NCI-H2171 (cell line): ENCODE measurements at places on chromosomes 7 and 10.

DNA sequence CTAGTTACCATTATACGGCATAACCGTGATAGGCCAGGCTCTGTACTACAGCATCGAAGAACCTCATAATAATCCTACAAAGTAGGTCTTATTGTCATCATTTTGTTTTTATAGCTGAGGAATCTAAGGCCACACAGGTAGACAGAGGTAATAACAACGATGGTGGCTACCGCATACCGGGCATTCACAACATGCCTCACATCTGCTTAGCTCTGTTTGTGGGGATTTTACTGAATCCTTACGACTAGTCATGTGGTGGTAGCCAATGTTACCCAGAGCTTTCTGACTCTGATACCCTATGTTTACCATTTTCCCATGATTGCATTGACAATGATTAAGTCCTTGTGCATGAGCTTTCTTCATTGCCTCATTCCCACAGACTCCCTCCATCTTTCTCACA, 269.4 kb downstream of the TCF7L2 start:
- no peak for DNase-seq

DNA sequence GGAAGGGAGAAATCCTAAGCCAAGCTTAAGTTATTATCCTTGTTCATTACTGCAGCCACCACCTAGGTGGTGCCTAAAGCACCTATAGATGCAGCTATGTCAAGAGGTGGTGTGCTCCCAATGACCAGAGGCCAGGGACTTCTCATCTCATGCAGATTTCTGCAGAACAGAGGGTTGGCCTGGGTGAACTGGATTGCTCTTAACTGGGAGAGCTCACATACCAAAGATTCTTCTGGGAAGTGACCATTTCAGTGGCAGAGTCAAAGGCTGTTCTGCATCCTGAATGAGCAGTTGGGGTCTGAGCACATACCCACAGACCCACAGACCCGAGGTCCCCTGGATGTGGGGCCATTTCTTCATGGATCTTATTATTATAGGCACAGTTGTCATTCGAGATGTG, 2.1 kb upstream of the CRHR2 start:
- DNase-seq = no peak

- no peak for DNase-seq
These were observed 129.1 kb downstream of the LRRC4 start for GRCh38 chr7:127901895-127902703.

GRCh38 chr10:81031774-81032173, 494.1 kb downstream of the SH2D4B start:
- DNase-seq = no peak

DNA sequence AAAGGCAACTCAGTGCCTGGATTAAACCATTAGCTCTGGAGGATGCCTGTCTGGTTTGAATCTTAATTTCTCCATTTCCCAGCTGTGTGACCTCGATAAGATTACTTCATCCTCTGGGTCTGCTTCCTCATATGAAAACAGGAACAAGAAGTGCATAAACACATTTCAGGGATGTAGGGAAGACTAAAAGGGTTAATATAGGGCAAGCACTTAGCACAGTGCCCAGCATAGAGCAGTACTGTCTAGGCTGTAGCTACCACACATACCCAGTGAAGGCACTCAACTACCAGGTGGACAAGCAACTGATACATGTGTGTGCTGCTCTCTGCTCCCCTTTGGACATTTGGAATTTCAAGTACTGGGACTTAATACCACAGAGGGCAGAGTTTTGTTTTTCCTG, 85.4 kb downstream of the KCNMA1 start:
- no peak for DNase-seq

GRCh38 chr7:31302356-31302755, 38.2 kb downstream of the NEUROD6 start:
- no peak for DNase-seq

DNA sequence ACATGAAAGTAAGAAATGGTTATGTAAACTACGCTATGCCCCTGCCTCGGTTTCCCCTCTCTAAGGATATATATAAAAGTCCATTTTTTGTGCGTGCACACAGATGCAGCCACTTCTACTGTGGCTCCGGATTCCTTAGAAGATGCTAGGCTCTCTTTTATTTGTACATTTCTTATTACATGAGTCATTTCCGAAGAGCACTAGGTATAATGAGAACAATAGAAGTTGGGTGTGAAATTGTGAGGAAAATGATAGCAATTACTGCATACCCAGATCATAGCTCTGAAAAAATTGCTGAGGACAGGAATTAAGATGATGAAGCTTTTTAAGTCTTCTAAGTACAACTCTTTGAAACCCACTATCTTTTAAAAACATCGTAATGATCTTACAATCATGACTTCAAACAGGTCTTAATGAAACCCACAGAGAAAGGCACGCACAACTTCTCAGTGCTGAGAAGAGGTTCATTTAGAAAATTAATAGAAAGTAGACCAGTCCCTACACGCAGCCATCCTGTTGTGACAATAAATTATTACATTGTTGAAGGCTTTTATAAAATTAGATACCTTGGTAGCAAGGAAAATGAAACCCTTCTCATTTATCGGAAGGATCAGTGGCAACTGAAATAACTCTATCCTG, 96.2 kb upstream of the FGFR2 start:
- no peak for DNase-seq

DNA sequence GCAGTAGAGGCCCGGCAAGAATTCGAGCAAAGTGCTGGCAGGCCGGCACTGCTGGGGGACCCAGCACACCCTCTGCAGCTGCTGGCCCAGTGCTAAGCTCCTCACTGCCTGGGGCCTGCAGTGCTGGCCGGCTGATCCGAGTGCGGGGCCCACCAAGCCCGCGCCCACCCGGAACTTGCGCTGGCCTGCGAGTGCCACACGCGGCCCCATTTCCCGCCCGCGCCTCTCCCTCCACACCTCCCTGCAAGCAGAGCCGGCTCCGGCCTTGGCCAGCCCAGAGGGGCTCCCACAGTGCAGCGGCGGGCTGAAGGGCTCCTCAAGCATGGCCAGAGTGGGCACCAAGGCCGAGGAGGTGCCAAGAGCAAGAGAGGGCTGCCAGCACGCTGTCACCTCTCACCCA, 3.1 kb downstream of the DYDC2 start:
- no peak for DNase-seq

- no peak for DNase-seq
These were observed 516.5 kb upstream of the KLF6 start for GRCh38 chr10:4301291-4302045.

- DNase-seq = no peak
These were observed 6.5 kb downstream of the TSPAN14 start for GRCh38 chr10:80460399-80461207.

DNA sequence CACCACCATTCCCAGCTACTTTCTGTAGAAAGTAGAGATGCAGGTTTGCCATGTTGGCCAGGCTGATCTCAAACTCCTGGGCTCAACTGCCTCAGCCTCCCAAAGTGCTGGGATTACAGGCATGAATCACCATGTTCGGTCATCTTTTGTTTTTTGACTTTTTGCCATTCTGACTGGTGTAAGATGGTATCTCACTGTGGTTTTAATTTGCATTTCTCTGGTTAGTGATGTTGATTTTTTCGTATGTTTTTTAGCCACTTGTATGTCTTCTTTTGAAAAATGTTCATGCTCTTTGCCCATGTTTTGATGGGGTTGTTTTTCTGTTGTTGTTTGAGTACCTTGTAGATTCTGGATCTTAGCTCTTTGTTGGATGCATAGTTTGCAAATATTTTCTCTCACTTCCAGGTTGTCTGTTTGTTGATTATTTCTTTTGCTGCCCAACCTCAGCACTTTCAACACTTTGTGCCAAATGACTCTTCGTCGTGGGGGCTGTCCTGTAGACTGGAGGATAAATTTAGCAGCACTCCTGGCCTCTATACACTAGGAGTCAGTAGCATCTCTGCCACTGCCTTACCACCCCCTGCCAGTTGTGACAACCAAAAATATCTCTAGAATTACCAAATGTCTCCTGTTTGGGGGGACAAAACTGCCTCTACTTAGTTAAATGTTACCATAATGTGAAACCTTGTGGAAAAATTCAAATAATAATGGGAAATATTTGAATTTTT, 6.5 kb upstream of the CPED1 start:
- no peak for DNase-seq

DNA sequence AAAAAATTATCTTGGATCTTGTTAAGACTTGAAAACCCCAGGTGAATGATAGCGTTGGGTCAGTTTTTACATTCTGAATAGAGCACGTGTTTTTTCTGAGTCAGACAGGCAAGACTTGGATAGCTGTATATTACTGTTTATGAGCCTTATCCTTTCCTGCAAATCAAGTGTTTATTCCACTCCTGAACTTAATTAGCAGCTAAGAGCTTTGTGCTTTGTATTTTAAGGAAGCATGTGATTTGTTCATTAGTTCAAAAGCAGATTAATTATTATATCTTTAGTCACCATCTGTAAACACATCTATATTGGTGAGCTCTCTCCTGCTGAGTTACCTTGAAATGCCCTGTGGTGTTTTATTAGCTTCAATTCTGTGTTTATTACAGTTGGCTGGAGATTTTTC, 98.6 kb upstream of the PRPS1L1 start:
- DNase-seq = no peak

- DNase-seq = no peak
These were observed 12.0 kb downstream of the AKR1B1 start for GRCh38 chr7:134446923-134447322.

DNA sequence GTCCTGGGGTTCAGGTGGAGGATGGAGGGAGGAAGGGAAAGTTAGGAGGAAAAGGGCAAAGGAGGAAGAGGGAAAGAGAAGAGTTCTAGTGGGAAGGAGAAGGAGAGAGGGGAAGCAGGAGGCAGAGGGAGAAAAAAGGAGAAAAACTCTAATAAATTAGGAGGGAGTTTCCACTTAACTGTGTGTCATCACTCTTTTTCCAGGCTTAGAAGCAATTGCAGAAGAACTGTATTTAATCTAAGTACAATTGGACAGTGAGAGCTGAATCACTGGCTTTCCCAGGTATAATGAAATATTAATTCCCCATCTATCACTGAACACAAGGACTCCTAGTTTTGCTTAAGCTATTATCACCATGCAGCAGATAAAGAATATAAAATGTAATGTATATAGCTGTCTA, 76.8 kb downstream of the CREB3L2 start:
- DNase-seq = no peak

DNA sequence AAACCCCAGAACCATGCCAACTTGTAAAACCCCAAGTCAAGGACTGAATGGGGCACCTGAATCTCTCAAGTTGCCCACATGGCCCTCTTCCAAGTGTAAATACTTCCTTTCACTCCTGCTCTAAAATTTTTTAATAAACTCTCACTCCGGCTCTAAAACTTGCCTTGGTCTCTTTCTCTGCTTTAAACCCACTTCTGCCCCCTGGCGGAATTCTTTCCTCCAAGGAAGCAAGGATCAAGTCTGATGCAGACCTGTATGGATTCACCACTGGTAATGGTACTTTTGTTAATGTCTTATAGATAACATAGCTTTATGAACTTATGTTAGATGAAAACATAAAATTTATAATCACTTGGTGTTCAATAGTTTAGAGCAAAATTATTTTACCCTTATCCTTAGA, 33.8 kb downstream of the SLC16A9 start:
- DNase-seq = no peak

- DNase-seq = no peak
These were observed 83.2 kb upstream of the SGCE start for GRCh38 chr7:94739180-94739579.

GRCh38 chr7:65444899-65445823, 71.5 kb downstream of the ZNF92 start:
- DNase-seq = no peak

DNA sequence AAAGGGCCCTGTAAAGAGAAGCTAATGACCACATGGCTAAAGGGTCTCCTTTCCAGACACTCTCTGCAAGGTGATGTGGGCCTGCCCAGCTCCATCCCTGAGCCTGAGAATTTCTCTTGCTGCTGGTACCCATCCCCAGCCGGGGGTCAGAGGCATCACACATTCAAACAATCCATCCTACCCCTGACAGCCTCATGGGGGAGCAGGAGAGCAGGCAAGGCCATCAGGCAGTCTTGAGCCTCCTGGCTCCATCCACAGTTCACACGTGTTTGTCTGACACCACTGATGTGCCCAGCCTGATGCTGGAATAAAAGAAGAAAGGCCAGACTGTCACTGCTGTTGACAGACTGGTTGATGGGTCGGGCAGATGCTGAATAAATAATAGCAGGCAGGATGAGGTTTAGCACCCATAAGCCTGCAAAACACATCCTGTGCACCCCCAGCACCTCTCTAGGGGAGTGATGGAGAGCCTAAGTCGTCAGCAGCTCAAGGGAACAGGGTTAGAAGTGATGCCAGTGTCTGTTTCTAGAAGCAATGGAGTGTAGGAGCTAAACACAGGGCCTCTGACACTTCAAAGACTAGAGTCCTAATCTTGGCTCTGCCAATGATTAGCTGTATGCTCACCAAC, 43.5 kb downstream of the TLL2 start:
- DNase-seq = no peak

- no peak for DNase-seq
These were observed 66.7 kb downstream of the CCDC3 start for GRCh38 chr10:12934777-12935176.

- DNase-seq = no peak
These were observed 79.8 kb downstream of the CHN2 start for GRCh38 chr7:29274146-29275017.
